8988T (cell line): ENCODE measurements at places on chromosomes 7 and 10.

DNA sequence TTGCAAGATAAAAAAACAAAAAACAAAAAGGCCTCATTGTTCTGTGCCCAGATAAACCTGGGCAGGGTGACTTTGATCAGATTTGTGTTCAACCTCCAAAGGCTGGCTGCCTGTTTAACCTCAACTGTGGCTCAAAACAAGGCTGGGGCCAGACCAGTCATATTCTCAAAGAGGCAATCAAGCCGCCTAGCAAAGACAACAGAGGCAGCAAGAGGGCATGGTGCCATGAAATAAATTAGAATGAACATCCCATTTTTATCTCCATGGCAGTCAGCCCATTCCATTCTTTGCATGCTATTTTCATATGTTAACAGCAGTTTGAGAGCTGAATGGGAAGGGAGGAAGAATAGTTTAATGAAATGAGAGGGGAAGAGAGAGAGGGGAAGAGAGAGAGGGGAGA is 1150.3 kb downstream of the TYW1 start:
- DNase-seq, result no peak

GRCh38 chr10:77456414-77456813 is 181.2 kb downstream of the KCNMA1 start:
- no peak for DNase-seq

- DNase-seq, result no peak
Measured at GRCh38 chr7:89028319-89028718, 232.8 kb upstream of the TEX47 start.

DNA sequence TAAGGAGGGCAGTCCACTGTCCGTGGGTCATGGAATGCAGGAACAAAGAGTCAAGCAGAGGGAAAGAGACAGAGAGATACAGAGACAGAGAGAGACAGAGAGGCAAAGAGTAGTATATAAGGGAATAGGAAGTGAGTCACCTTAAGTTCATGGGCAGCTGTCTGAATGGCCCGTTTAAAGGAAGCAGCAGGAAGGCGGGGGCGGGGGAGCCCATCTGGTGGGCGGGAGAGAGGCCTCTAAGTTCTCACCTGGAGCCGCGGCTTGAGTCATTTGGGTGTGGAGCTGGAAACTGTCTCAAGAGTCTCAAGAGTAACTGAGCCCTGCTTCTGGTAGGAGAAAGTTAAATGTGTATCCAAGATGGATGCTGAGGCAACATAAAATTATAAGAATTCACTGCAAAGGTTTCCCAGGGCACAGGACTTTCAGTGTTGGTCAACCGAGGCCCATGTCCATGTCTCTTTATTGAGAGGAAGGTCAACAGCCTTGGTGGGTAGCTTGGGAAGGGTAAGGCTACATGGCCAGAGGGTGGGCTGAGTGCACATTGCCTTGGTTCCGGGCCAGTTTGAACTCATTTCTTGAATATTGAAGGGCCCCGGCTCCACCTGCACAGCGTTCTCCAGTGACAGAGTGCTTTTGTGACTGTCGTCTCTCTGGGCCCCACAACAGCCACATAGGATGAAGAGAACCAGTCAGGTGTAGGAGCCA is 85.5 kb upstream of the CACUL1 start:
- no peak for DNase-seq

DNA sequence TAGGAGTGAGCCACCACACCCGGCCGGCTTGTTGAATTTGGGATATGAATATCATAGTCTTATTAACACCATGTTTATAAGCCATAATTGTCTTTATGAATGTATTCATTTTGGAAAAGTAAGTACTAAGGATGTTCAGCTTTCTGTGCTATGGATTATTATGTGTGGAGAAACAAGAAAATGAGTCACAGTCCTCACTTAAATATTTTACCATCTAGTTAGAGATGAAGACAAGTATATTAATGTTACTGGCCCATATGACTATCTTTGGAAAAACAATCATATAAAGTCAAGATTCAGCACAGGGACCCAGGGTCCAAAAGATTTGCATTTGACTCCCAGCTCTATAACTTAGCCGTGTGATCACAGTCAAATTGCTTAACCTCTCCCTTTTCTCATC is 9.8 kb upstream of the TOMM7 start:
- no peak for DNase-seq

DNA sequence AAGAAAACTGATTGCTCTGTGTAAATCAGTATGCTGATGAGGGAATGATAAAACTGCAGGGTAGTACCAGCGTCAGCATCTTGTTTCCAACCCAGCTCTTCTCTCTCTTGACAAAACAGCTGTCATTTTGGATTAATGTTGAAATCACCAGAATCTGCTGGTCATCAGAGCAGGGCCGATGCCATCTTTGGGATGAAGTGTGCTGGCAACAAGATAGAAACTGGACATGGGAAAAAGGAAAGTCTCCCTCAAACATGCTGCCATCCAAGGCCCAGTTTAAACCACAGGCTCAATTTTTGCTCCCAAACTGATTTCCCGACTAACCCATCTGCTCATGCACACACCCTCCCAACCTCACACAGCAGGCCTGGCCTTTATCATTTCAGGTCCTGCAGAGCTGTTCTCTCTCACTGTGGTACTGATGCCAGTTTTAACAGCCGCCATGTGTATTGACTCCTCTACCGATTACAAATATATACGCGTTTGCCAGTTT is 285.2 kb downstream of the AUTS2 start:
- DNase-seq, result no peak

DNA sequence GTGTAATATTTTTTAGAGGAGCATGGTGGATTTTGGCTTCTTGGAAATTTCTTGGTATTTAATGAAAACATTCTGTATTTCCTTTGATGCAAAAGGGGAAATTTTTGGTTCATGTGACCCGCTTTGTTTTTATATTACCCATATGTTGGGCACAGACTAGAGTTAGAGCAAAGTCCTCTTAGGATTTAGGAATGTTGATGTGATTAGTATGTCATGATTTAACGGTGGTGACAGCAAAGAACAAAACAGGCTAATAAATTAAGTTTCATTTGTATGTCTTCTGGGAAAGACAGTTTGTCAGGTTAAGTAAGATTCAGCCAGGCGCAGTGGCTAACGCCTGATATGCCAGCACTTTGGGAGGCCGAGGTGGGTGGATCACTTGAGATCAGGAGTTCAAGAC is 304.6 kb downstream of the REEP3 start:
- DNase-seq, result no peak

DNA sequence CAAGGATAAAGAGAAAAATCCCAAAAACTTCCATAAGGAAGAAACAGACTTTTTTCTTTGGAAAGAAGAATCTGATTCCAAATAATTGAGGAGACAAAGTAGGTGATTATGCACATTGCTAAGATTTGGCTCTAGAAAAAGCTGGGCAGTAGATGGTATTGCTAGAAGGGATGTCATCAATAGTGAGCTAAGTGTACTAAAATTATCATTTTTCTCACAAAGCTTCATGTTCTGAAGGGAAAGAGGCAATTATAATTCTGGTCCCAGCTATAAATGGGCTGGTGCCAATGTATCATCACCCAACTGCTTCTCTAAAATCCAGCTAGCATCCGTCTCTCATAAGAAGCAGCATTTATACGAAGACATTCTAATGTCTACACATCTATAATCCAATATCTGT is 23.9 kb downstream of the STEAP1 start:
- DNase-seq, result no peak

DNA sequence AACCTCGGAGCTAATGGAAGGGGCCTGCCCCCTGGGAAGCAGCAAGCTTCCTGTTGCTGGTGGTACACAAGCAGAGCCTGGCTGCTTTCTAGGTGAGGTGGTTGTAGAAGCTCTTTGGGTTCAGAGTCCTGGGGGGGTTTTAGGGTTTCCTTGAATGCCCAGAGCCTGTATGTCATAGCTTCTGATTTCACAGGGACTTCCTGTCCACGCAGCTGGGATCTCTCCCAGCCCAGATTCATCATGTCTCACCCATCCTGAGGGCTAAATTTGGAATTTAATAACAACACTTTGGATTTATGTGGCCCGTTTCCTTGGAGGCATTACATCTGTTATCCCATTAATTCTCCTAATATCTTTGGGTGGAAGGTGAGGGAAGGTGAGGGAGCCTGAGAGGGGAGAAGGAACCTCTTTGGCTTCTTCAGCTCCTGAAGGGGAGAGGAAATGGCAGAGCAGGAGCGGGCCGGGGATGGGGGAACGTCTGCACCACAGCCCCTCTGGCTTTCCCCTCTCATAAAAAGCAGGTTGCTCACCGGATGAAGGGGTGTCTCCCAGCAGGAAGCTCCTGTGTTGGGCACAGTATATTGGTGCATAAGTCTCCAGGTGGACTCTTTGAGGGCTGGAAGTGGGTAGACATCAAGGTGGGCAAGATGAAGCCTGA is 19.7 kb downstream of the RPS24 start:
- DNase-seq, result no peak

GRCh38 chr7:5773661-5774086 is 7.8 kb downstream of the RNF216 start:
- DNase-seq, result no peak

DNA sequence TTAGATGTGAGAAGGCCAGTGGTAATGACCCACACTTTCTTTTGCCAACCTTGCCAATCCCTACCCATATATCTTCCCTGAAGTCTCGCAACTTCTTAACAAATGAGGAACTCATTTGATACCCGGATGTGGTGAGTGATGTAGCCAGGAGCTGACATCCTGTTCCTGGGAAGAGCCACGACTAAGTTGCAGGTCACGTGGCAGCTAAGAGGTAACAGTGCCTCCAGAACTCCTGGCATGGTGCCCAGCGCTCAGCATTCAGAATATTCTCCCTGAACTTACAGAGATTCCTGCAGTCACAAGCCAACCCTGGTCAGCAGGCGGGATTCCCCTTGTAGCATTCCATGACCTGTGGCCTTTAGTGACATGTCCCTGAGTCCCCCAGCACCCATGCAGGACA is 282.5 kb downstream of the GALNT17 start:
- DNase-seq, result no peak

DNA sequence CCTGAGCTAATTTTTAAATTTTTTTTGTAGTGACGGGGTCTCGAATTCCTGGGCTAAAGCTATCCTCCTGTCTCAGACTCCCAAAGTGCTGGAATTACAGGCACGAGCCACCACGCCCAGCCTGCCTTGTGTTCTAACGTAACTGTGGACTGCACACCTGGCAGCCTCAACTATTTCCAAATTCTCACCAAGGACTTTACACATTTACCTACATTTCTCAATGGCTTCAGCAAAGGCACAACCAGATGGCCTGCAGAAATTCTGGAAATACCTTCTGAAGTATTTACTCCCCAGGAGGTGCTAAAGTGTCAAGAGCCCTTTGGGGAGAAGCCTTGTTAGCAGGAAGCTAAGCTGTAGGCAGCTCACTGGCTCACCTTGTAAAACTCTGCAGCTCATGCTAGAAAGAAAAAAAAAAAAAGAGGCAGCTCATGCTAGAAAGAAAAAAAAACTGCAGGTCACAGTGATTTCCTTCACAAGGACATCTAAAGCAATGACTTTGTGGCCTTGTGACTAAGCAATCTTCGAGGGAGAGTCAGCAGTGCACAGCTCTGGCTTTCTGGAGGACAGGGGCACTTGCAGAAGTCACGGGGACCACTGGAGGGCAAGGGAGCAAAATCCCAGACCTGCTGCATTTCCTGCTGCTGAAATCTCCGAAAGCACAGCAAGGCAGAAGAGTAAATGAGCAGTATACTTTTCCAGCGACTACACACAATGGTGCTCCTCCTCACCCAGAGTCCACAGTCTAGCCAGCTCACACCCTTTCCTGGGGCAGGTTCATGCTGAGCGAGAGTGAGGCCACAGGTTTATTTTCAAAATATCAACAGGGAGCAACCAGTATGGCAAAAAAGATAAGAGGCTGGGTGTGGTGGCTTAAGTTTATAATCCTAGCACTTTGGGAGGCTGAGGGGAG is 40.4 kb downstream of the BAIAP2L1 start:
- no peak for DNase-seq

- no peak for DNase-seq
Measured at GRCh38 chr10:60479305-60480020, 89.8 kb upstream of the ANK3 start.

DNA sequence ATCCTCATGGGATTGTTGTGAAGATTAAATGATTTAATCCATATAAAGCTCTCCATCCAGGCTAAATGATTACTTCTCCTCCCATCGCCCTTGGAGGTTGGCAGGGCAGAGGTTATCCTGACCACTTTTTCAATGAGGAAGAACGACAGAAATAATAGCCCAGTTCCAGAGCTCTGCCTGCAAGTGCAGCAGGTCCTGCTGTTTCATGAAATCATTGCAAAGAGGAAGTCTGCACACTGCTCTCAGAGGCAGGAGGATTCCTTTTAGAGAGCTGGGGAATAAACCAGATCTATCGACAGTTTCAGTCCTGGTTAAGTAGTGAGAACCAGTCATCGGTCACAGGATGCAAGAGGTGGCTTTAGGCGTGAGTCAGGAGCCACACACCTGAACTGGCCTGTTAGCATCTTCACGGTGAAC is 25.0 kb upstream of the CDH23 start:
- DNase-seq, result no peak

DNA sequence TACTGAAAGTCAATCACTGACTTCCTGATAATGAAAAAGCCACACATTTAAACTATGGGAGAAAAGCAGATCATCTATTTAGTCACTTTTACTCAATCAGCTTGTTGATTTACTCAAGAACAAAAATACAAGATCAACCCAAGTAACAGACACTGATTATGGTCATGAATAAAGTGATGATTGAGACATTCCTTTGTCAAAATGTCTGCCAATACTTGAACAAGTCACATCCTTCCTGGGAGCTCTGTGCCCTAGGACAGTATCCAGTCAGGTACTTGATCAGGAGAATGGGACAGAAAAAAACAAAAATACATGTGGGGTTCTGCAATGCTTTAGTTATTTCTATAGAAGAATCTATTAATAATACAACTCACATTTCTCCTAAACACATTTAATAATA is 150.0 kb upstream of the NEBL start:
- no peak for DNase-seq

GRCh38 chr7:111029141-111029572 is 61.8 kb upstream of the LRRN3 start:
- DNase-seq, result no peak

- DNase-seq, result peak; percentile 12
Measured at GRCh38 chr7:50826371-50827172, 43.9 kb upstream of the GRB10 start.

DNA sequence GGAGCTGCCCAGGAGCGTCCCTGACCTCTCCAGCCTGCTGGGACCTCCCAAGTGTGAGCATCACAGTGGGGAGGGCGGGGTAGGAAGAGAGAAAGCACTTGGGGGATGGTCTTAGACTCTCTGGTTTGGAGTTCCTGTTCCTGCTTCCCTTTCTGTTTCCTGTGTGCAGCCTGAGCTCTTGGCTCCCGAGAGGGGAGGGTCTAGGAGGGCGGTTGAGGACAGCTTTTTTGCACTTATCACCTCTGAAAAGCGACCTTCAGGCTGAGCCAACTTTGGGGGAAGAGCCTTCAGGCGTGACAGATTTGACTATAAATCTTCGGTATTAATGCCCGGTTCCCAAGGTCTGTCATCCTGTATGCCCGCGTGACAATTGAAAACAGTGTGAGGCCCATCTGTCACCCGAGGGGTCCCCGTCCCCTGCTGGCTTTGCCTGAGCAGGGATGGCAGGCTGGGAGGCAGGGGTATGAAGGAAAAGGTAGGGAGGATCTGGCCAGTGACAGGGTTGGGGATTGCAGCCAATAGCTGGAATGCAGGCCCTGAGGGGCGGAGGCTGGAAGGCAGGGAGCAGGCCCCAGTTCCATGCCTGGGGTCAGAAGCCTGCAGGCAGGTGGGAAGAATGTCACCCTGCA is 78.6 kb downstream of the CDH23 start:
- DNase-seq, result no peak

- no peak for DNase-seq
Measured at GRCh38 chr10:35040760-35041501, 49.2 kb downstream of the CUL2 start.
